ENCODE measurements at places on chromosomes 12 and 14.

- DNase-seq: no peak
These were observed 168.6 kb downstream of the CPNE8 start for GRCh38 chr12:38736821-38737220.

- DNase-seq: no peak
These were observed 687.6 kb downstream of the GALC start for GRCh38 chr14:87305345-87305744.

- no peak for DNase-seq
These were observed 67.3 kb upstream of the FUT8 start for GRCh38 chr14:65345266-65345665.

- DNase-seq: no peak
These were observed 13.8 kb upstream of the TMPRSS12 start for GRCh38 chr12:50828886-50829285.

DNA sequence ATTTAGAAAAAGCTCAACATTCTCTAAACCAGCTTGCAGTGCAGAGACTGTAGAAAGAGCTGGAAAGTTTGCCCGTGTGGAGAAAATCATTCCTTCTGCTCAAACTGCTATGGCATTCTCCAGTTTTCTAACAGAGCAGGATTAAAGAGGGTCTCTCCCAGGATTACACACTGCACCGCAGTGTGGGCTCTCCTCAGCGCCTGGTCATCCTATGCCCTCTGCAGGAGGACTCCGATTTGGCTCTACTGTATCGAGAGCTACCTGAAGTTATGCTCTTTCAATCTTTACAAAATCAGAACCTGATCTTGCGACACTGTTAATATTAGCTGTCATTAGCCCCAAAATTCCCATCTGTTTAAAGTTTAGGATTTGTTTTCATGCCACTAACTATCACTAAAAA is 33.0 kb downstream of the BHLHE41 start:
- DNase-seq: no peak

Data from vagina (tissue), 2 donors.